NCI-H1092 (cell line): ENCODE measurements at places on chromosomes 1 and 21.

DNA sequence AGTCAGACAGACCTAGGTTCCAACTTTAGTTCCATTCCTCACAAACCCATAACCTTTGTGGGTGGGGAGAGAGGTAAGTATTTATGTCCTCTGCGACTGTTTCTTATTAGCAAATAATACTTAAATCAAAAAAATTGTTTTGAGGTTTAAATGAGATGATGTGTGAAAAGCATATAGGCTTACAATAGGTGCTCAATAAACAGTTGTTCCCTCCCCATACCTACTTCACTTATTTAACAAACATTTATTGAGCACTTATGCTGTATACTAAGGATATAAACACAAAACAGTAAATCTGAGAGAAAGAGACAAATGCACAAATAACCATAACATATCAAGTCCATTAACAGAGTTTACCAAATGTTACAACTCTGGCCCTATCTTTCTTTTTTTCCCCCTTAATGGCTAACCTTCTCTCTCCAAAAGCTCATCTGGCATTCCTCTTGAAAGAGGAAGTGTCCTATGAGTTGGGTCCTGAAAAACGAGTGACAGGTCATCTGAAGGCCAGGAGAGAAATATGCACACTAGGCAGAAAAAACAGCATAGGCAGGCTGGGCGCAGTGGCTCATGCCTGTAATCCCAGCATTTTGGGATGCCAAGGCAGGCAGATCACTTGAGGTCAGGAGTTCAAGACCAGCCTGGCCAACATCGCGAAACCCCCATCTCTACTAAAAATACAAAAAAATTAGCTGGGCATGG is 10.3 kb downstream of the PIGM start:
- no peak for DNase-seq

DNA sequence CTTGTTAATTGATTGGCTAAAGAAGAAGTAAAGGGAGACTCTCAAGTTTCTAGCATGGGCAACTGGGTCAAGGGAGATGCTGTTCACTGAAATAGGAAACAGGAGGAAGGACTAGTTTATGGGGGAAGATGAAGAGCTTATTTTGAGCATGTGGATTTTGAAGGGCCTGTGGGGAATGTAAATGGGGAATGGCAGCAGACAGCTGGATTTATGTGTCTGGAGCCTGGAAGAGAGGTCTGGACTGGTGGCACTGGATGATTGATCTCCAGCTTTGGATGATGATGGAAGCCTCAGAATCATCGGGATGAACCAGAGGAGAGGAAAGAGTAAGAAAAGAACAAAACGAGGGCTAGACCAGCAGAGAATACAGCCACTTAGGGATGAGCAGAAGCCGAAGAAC is 54.9 kb upstream of the ENAH start:
- DNase-seq: no peak

GRCh38 chr1:211938561-211938997 is 96.8 kb downstream of the INTS7 start:
- no peak for DNase-seq

DNA sequence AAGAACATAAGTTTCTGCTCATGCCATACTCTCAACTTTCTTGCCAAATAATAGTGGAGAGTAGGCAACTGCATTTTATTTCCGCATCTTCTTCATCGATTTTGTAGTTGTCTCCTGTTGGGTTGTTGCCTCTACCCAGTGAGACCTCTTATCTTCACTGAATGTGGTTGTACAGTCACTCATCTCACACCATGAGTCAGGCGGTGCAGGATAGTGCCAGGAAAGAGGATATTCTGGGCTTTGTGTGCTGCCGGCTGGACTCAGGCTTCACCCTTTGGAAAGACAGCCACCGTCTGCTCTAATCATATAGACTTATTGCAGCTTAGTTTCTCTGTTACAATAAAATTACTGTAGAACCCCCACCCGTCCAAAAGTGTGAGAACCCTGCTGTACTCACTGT is 154.3 kb upstream of the USP24 start:
- DNase-seq: no peak

GRCh38 chr1:54486907-54487306 is 61.1 kb upstream of the ACOT11 start:
- no peak for DNase-seq

DNA sequence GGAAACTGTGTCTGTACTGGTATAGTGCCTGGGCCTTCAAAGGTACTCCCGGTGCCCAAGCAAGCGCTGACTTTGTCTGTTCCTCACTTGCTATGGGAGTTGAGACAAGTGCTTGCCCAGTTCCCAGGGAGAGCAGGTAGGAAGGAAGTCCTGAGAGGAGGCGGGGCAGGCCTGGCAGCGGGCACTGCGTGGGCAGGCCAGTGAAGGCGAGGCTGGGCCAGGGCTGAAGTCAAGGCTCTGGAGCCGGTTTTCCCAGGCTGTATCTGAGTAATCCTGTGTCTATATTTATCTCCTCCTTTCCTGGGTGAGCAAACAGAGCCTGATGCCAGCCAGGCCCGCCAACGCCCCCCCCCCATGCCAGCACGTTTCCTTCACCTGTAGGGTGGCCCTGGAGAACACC is 15.9 kb upstream of the EDN2 start:
- DNase-seq: no peak

DNA sequence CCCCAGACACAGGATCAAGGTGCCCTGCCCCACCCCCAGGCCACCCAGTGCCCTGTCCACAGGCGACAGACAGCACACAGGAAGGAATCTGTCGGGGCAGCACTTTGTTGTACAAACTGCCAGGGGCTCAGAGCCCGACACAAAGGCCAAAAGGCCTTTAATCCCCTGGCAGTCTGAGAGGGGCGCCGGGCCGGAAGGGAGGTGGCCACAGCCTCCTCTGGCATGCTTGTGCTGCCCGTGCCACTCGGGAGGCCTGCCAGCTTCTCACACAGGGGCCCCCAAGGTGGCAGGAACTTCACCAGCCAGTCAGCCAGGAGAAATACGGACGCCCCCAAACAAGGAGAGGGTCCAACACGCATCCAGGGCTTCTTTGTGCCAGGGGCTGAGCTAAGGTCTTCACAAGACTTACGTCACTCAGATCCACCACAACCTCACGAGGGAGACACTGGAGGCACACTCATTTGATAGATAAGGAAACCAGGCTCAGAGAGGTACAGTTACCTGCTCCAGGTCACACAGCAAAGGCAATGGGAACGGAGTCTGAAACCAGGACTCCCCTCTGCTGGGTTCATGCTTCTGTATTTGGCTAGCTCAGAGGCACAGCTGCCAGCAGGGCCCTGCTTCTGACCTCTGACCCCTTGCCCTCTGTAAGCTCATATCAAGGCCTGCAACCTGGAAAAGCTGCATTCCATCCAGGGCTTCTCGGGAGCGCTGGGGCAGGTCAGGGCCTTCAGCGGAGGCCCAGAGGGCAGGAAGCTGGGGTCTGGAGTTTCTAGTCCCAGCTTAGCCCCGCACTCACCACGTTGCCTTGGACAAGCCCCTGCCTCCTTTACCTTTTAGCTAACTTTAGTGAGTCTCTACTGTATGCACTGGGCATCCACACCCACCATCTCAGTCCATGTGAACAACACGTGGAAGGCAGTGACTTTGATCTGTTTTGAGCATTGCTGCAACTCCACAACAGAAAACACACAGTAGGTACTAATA is 34.8 kb downstream of the HSPG2 start:
- DNase-seq: no peak

- no peak for DNase-seq
Measured at GRCh38 chr1:166730299-166730888, 108.9 kb upstream of the POGK start.

GRCh38 chr1:172657586-172657985 is 1.3 kb upstream of the FASLG start:
- no peak for DNase-seq

DNA sequence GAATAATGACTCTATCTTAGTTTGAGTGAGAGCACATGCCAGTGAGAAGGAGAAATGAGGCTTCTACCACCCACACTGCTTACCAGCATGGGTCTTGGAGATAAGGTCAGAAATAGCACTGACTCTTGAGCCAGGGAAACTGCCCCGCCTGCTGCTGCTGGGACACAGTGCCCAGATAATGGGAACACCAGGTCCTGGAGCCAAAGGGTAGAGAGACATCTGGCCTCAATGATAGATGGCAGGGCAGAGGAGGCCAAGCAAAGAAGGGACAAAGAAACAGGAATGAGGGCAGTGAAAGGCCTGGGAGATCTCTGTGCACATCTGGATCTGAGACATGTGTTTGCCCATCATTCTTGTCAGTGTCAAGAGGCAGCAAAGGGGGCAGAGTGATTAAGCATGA is 97.4 kb downstream of the MIS18A start:
- DNase-seq: no peak

DNA sequence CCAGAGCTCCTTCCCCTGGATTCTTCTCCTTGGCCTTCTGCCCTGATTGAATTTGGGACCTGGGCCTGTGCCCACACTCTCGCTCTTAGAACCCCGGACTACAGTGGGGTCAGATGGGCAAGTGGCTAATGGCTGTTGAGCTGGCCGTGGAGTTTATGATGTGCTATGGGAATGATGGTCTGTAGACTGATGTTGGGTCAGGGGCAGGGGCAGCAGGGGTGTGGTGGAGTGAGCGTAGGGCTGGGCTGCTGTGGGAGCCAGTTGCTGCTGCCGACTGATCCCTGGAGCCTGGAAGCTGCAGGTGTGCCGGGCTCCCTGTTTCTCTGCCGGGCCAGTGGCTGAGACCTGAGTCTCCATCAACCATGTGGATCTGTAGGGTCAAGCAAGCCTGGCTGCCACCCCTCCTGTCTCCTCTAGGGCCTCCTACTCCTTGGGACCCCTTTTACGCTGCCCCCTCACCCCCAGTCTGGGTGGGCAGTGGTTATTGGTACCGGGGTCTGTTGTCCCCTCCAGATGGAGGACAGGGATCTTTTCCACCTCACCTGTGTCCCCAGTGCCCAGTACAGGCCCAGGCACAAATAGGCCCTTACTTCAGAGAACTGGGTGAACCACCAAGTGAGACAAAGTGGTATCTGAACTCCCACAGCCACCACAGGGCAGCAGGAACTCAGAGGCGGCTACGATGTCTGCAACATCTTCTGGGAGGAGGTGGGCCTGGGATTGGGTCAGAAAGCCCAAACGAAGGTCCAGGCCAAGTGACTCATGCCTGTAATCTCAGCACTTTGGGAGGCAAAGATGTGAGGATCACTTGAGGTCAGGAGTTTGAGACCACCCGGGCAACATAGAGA is 5.1 kb downstream of the PODN start:
- DNase-seq: no peak

DNA sequence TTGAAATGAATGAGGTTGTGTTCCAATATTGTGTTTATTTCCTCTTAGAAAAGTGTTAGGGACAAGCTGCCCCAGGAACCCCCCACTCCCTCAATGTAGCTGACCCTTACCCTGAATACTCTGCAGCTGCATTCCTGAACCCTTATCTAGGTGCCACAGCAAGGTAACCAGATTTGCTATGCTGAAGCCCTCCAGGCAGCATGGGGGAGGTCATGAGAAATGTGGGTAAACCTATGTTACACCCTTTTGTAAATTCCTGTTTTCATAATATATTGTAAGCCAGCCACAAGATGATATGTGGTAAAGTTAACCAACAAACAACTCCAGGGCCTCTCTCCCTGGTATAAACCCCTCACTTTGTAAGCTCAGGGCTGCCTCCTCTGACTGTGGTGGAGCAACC is 27.8 kb upstream of the CLDN8 start:
- DNase-seq: no peak

- DNase-seq: peak; percentile 89
Measured at GRCh38 chr1:27603681-27604578, at the start of gene AHDC1. TSS of gene AHDC1 (minus strand) at chr1:27604144. CDS start at chr1:27552115, 52,029 bp downstream.

DNA sequence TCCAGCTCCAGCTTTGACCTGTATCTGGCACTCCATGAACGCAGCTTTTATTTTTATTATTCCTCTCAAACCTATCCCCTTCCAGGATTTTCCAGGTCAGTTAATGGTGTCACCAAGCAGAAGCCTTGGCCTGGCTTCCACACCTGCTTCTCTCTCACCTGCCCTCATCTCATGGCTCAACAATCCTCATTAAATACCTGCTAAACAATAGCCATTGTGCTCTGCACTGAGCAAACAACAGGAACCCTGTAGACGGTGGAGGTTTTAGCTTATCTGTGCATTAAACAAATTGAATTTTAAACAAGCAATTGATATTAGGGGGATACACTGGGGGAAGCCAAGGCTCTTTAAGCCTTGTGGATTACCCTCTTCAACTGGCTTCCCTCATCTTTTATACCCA is 15.3 kb downstream of the PYCR2 start:
- DNase-seq: no peak

DNA sequence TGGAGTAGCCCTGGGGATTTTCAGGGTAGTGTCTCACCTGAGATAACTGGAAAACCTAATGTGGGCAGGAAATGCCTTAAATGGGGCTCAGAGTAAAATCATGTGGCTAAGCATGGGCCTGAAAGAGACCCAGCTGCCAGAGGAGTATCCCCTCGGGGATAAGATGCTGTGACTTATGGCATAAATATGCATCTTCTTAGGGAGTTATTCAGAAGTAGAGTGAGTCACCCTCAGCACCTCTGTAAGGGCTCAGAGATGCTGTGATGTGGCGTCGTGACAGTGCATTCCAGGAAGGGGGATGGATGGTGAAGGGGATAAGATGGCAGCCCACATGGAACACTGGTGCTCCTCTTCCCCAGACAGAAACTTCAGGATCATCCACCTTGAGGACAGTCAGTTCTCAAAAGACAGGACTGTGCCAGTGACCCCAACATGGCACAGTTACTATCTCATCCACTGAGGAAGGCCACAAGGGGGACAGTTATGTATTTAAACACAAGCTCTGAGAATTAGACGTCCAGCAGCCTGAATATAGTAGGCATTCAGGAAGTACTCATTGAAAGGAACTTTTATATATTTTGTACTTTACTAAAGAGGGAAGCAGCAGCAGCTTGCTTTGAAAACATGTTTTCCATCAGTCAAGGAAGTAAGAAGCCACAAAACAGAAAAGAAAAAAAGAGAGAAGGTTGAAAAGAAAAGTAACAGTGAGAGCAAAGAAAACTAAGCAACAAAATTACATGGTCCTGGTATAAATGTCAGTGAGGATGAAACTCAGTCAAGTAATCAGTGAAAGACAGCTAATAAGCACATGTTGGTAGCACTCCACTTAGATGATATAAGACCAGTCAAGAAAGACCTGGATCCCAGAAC is 8.3 kb downstream of the IL24 start:
- no peak for DNase-seq

- DNase-seq: peak; percentile 52
Measured at GRCh38 chr1:61079296-61079897, 3.0 kb upstream of the NFIA start.

DNA sequence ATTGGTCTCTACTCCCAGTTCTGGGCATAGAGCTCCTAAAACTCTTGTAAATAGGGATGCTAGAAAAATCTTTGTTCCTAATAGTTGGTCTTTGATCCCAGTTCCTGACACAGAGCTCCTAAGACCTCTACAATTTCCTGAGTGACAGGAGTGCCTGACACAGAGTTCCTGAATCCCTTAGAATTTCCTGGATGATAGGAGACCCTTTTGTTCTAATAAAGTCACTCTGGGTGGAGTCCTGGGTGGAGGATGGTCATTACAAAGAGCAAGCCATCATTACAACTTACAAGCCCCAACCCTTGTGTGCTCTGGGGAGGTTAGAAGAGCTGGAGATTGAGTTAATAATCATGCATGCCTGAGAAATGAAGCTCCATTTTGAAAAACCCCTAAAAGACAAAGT is 58.4 kb downstream of the ZZZ3 start:
- no peak for DNase-seq

- no peak for DNase-seq
Measured at GRCh38 chr1:57041901-57042300, 76.1 kb upstream of the C8B start.
